Left ventricle myocardium inferior (tissue), 1 donor: ENCODE measurements at places on chromosomes 1 and 21. TPM values are rescaled to one million over a fixed set of nuclear protein-coding genes. Genes with fewer than 3 reads are reported as not detected.

The IL19 gene
- total RNA-seq: not detected

The L1TD1 gene
- total RNA-seq: 0.08 TPM

The COG2 gene
- 25.6 TPM for total RNA-seq

The SEMA6C gene
- total RNA-seq: 77.7 TPM

The ATP1A2 gene
- 401 TPM for total RNA-seq

The OVAAL gene
- total RNA-seq: 5.3 TPM

The NGF gene
- total RNA-seq: 5.3 TPM

The BRDT gene
- total RNA-seq: not detected

The ADGRL2 gene
- 52.5 TPM for total RNA-seq

The SMCP gene
- total RNA-seq: not detected
